ENCODE measurements at places on chromosomes 6 and 20.

- DNase-seq = no peak
Observed at GRCh38 chr6:56686429-56686828, 43.7 kb upstream of the DST start.

GRCh38 chr6:161356167-161356854 is 82.5 kb upstream of the AGPAT4 start:
- DNase-seq = no peak

- DNase-seq = no peak
Observed at GRCh38 chr6:10000551-10000950, 414.3 kb downstream of the TFAP2A start.

DNA sequence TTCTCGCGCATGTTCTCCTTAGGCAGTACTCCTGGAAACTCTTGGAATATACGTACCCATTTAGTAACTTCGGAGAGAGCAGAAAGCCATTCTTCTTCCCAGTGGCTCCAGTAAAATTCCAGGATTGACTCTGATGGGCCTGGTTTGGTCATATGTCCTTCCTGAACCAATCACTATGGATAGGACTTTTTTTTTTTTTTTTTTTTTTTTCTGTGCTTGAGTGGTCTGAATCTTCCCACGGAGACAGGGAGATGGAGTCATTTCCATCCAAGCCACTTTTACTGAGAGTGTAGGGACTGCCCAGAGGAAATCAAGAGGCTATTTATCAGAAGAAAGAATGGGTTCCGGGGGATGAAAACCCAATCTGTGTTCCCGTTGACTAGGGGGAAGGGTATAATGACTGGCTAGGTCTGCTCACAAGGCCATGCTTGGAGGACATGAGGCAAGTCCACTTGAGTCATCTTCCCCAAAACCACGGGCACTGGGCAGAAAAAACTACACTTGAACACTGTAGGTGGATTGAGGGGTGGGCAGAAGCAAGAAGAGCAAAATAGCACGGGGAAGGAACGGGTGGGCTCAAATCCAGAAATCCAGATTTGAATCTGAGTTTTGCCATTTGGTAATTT is 35.4 kb upstream of the MRPS18A start:
- no peak for DNase-seq

DNA sequence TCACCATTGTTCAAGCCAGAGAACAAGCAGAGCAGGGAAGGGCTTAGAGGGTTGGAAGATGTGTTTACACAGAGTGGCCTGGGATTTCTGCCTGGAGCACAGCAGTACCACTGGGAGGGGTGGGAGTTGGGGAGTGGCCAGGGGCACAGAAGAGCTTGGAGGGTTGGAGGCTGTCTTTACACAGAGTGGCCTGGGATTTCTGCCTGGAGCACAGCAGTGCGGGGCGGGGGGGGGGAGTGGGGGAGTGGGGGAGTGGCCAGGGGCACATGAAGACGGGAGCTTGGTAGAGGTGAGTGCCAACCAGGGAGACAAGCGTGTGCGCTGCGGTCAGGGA is 50.9 kb downstream of the WDR27 start:
- DNase-seq = no peak

- no peak for DNase-seq
Observed at GRCh38 chr20:49385465-49385864, 97.0 kb downstream of the KCNB1 start.

GRCh38 chr20:25344634-25345033 is 46.0 kb downstream of the ABHD12 start:
- DNase-seq = no peak

DNA sequence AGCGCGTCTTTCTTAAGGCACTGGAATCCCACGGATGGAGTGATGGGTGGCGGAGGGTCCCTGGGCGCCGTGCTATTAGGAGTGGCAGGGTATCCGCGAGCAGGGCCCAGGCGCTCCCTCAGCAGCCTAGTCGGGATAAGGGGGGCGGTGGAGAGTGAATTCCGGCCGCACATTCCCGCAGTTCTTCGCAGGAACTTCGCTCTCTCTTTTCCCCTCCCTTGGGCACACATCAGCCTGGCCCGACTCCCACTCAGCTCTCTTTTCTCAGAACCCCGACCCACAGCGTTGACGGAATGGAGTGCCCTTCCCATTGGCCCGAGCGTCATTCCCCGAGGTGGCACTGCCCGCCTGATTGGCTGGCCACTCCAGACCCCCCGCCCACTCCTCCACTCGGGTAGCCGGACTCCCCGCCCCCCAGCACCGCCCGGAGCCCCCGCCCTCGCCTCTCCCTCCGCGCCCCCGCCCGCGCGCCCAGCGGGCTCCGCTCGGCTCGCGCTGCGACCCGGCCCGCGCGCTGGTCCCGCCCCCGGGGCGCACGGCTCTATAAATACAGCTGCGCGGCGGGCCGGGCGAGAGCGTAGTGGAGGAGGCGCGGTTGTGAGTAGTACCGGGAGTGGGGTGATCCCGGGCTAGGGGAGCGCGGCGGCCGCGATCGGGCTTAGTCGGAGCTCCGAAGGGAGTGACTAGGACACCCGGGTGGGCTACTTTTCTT is at the start of gene ID4:
Gene ID4, plus strand, starts transcription at position 572 of the 712 bp plus-strand sequence. CDS start 385 bp downstream, outside the sequence.
- peak; percentile 75 for DNase-seq

DNA sequence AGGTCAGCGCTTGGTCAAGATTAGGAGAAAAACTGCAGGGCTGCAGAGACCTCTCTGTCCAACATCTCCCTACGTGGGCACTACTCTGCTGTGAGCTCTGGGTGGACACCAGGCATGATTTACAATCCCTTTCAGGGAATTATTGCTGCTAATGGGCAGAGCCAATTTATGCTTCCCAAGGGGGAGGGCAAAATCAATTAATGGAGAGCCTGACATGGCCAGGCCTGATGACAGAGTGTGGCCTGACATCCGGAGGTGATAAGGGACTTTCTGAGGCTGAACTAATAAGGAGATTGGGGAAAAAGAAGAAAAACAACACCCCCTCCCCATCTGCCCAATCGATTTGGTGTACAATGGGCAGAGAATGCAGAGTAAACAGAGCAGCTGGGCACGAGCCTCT is 5.0 kb upstream of the KCNK16 start:
- no peak for DNase-seq

- no peak for DNase-seq
Observed at GRCh38 chr6:143839196-143839595, 3.9 kb upstream of the LTV1 start.

DNA sequence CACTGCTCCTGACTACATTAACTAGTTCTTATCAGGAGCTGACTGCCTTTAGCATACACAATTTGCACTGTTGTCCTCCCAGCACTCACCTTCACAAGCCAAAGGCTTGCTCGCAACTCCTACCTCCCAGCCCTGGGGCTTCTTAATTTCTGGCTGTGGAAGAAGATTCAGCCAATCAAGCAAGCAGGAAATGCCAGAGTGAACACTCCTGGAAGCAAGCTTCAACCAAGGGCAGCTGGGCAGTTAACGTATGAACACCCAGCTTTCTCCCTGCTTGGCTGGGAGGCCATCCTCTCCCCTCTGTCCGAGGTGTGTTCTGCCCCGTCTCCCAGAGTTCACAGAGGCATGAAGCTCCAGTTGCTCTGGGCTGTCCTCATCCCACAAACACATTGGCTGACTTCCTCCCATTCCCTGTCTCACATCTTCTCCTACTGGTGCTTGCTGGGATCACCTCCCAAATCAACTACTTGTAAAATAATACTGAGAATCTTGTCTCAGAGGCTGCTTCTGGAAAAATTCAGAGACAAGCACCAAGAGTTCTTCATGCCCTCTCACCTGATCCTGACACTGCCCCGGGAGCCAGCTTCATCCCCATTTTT is 15.3 kb upstream of the SRSF6 start:
- DNase-seq = no peak

- no peak for DNase-seq
Observed at GRCh38 chr20:41392871-41393704, 26.5 kb upstream of the EMILIN3 start.

DNA sequence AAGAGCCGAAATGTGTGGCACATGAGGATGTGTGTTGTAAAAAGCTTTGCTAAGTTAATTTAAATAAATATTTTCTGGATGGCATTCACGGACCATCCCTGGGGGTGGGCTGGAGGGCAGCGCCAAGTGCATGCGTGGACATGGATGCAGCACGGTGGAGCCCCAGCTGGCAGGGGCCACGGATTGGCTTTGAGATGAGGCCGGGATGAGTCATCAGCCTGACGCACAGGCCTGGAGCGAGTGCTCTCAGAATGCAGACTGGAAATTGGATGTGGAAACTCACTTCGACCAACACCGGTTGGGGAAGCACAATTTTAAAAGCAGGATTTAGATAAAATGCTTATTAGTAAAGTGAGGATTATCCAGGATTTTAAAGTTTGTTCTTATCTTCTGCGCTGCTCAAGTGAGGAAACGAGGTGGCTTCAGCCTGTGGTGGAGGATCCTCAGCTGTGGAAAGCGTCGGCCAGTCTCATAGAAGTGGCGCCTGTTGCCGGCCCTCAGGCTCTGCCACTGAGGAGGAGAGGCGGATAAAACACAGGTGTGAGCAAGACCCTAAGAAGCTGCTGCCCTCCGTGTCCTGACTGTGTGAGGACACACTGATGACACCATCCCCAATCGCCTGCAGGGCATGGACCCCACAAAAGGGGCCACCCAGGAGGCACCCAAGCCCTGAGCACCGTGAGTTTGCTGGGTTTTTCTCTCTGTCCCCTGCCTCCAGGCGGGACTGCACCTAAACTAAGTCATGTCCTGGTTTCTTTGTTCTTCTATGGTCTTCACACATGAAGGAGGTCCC is 279.7 kb downstream of the CDH4 start:
- DNase-seq = no peak

- DNase-seq = no peak
Observed at GRCh38 chr6:155107432-155108069, 112.4 kb downstream of the TIAM2 start.

GRCh38 chr6:87742106-87742505 is 40.1 kb upstream of the AKIRIN2 start:
- no peak for DNase-seq

DNA sequence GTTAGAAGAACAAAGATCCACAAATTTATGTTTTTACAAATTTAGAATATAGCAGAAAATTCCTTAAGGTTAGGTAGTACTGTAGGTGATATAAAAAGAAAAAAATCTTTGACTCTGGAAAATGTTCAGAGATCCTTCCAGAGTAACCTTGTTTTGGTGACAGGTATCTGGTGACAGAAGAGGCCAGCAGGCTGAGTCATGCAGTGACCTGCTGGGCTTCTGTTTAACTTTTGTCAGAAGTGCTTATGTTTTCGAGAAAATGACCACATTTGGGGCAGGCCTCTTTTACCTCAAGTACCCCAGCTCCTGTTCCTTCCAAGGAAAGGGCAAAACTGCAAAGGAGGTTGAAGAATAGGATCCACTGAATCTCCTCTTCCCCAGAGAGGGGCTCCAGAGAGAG is 10.5 kb upstream of the CLDN20 start:
- DNase-seq = no peak

GRCh38 chr6:45513843-45514242 is 136.1 kb upstream of the SUPT3H start:
- no peak for DNase-seq

- no peak for DNase-seq
Observed at GRCh38 chr20:13510837-13511488, 127.8 kb downstream of the TASP1 start.

GRCh38 chr6:25550631-25551030 is 101.4 kb upstream of the SCGN start:
- DNase-seq = no peak

DNA sequence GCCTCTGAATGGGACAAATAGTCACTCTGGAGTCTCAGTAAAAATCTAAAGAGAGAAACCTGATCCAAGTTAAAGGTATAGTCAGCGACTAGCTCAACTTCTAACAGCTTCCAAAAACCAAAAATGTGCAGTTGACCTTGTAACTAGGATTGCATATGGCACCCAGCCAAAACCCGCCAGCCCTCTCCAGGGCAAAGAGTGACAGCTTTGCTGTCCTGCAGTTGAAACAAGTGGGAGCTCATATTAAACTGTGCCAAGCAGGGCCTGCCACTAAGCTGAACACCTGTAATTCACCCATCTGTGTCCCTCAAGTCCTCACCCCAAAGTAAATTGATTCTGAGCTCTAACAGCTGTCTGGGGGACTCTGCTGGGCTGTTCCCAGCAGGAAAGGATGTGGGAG is 695.3 kb downstream of the MAFB start:
- no peak for DNase-seq

DNA sequence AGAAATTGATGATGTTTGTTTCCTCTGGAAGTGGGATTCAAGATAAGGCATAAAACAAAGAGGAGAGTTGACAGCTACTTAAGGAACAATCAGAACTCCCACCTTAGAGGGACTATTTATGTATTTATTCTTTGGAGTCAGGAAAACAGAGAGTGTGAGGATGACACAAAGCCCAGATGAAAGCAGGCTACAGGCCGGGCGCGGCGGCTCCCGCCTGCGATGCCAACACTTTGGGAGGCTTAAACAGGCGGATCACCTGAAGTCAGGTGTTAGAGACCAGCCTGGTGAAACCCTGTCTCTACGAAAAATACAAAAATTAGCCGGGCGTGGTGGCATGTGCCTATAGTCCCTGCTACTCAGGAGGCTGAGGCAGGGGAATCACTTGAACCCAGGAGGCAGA is 393.0 kb upstream of the PLCB4 start:
- DNase-seq = no peak

DNA sequence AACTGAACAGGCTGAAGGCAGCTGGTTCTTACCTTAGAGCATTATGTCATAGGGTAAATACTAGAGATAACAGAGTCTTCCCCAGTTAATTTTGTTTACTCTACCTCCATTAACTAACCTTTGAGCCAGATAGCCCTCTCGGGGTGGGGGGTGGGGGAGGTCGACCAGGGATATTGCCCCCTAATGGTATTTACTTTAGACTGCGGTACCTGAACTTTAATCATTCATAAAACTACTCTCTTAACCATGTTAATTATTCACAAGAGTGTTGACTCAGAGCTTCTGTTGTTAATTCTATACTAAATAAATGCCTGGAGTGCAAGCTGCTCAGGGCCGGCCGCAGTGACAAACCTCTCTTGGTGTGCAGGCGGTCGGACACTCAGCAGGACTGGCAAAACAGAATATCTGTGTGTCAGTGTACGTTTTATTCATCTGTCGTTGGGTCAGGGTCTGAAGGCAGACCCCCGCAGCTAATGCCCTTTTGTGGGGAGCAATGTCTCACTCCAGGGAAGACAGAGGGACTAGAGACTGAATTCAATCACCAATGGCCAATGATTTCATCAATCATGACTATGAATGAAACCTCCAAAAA is 152.4 kb upstream of the COL21A1 start:
- DNase-seq = no peak

Measured in brain pericyte (primary cell).